KG1 (cell line): ENCODE measurements at places on chromosomes 5 and 9.

GRCh38 chr5:124596595-124597421, 149.6 kb downstream of the ZNF608 start:
- DNase-seq: no peak

DNA sequence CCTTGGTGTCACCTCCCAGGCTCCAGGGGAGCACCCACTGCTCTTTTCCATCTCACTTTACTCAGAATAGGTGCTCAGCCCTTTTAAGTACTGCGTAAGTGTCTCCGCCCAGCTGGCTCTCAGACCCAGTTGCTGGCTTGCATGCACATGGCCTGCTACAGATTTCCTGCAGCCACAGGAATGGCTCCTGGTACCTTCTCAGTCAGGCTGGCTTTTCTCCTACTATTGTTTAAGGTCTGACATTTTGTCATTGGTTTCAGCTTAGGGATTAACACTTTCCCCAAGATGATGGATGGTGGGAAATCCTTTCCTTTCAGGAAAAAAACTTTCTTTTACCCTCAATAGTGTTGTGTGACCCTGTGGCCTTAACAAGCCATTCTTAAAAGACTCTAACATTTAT, 1652.3 kb upstream of the WWC1 start:
- no peak for DNase-seq

- DNase-seq: no peak
Measured at GRCh38 chr9:105188746-105189145, 55.7 kb upstream of the SLC44A1 start.

GRCh38 chr5:42759456-42759855, 2.8 kb downstream of the CCDC152 start:
- DNase-seq: no peak

DNA sequence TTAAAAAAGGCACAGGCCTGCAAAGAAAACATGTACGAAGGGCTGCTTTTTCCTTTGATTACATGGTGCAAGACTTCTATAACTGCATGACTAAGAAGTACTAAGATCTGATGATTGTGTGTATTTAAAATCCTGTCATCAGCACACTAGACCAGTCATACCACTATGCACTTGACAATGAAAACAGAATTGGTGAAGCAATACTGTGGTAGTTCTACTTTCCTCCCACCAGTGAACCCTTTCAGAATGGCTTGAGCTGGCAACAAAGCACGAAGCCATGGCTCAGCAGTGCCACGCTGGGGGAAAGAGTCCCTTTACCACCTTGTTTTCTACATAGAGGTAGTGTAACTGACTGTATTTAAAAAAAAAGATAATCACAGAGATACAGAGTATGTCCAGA, 49.0 kb upstream of the POU5F2 start:
- DNase-seq: no peak

- DNase-seq: no peak
Measured at GRCh38 chr9:96484521-96484931, 34.6 kb downstream of the HABP4 start.

DNA sequence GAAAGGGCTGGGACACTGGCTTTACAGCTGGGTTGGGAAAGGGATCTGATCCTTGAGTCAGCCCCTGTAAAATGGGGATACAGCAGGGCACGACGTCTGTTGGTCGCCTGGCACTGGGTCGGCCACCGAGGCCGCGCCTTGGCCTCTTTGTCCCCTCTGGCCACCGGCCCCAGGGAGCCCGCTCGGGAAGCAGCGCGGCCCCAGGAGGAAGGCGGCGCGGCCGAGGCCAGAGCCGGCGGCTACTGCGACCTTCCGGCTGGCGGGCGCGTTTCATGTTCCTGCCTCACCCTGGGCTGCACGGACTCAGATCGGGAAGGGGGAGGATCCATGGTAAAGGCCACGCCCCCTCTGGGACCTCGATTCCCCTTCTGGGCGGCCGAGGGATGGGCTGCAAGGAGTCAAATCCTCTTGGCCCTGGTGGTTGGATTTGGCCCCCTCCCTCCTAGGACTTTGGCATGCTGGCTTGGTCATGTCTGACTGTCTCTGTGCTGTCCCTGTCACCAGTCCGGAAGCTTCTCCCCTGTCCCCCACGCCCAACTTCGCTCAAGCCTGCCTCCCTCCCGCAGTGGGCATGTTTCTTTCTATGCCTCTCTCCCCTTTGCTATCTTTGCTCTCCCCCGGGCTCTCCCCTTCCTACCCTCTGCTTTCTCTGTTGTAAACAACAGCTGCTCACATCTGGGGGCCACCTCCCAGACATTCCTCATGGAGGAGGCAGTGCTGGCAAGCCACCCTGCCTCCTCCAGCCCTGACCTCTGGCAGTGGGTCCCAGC, 25.8 kb downstream of the FPGS start:
- DNase-seq: no peak

GRCh38 chr9:89845862-89846261, 241.1 kb downstream of the GADD45G start:
- no peak for DNase-seq

GRCh38 chr9:112049811-112050516, 125.1 kb downstream of the SUSD1 start:
- no peak for DNase-seq

- DNase-seq: no peak
Measured at GRCh38 chr5:121503111-121503840, 348.4 kb upstream of the FTMT start.

DNA sequence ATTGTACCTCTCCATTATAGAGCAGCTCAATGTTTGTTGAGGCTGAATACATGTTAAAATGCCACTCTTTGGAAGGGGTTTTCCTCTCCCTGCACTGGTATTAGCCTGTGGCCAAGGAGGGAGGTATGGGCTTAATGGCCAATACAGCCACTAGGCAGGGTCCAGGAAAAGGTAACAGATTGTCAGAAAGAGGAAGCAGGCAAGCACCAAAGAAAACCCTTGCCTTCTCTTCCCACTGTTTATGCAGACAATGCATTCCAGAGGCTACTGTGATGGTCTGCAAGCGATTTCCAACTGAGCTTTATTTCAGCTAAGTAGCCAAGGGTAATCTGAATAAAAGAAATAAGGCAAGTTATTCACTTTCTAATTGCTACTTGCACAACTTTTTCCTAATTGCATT, 95.3 kb upstream of the SLC27A6 start:
- DNase-seq: no peak

DNA sequence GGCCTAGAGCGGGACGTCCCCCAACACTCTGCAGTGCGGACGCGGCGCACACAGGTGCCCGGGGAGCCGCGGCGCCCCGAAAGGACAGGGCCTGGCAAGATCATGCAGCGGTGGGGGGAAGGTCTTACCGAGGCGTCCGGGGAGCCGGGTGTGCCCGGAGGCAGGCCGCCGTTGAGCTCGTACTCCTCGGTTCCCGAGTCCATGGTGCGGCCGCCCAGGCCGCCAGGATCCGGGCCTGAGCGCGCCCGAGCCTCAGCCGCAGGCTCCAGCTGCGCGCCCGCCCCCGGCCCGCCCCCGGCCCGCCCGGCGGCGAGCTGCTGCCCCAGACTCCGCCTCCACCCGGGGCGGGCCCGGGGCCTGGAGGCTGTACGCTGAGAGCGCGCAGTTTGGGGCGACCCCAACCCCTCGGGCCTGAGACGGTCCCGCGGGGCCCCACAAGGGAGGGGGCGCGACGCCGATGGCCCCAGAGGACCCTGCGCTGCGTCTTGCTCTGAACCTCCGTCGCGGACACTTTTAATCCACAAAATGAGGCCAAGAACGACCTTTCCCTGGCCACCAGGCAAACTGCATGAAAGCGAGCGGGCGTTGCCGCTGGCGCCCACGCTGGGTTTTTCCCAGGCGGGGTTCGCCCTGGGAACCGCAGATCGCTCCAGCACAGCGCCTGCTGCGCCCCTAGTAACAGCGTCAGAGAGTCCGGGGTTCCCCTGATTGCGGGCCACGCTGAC, at the start of gene NINJ1:
TSS of gene NINJ1 (minus strand) at position 237 of the 725 bp plus-strand sequence. CDS start at position 203, 34 bp downstream.
- no peak for DNase-seq

DNA sequence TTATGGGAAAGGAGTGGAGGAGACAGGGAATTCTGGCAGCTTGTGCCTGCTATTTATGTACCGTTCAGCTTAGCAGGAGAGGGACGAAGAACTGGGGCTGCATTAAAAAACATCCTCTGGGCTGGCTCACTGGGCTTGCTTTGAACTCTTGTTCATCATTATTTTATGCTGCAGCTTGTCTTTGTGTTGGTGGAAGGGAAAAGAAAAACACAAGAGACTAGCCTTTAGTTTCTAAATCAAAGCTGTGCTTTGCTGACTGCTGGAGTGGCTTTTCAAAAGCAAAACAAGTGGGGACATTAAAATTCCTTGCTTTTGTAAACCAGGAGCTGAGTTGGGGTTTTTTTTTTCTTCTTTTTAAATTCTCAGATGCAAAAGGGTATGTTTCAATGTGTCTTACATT, 5.9 kb upstream of the RGMB start:
- no peak for DNase-seq

- DNase-seq: no peak
Measured at GRCh38 chr5:170342153-170342725, 44.7 kb upstream of the LCP2 start.

DNA sequence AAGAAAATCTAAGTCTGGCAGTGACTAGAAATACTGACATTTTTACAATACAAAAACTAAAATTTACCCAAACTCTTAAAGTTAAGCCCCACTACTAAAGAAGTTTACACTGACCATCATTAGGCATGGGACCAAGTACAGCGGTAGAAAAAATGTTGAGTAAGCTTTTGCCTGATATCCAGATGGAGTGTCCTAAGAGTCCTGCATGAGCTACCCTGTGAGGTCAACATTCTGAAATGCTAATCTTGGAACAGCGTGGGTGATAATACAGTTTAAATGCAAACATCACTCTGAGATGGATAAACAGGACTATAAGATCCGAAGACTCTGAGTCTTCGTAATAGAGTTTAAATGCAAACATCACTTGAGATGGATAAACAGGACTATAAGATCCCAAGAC, 189.7 kb downstream of the DCP2 start:
- DNase-seq: no peak

- no peak for DNase-seq
Measured at GRCh38 chr5:124895236-124895635, 148.8 kb upstream of the ZNF608 start.

DNA sequence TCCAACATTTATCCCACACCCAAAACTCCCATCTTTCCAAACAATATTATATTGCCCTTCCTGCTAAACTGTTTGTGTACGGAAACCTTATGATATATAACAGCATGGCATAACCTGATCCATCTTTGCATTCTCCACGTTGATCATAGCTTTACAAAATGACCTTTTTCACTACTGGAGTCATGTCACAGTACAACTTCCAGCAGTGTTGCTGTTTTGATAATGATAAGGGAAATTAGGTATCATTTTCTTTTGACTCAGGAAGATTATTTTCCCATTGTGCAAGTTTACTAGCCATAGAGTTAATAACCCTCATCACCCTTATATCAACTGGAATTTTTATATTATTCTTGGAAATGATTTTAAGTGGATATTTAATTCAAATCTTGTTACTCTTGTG, 57.5 kb downstream of the SH3GL2 start:
- DNase-seq: no peak

DNA sequence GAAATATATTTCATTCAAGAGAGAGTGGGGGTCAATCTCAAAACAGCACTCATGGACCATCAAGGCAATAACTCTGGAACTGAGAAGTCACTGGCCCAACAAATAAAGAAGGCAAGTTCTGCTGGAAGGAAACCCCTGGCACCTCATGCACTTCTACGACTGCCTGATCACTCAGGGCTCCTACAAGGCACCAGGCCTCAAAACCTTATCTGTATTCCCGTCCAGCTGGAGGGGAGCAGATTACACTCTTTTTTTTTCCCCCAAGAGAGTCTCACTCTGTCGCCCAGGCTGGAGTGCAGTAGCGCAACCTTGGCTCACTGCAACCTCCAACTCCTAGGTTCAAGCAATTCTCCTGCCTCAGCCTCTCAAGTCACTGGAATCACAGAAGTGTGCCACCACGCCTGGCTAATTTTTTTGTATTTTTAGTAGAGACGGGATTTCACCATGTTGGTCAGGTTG, 49.9 kb downstream of the P4HA2 start:
- DNase-seq: no peak

DNA sequence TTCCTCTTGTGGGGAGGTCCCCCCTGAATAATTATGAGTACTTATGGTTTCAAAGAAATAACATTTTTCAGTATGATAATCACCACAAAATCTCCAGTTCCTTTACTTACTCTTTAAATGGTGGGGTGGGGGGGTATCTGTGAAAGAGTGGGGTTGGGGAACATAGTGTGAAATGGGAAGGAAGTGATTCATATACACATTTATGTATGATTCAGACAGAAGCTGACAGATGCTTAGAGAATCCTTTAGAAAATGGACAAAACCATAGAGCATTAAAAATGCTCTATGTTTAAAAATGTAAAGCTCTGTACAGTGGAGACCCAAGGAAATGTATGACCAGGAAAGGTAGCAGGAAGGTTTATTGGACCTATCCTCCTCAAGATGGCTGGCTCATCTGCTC, 267.5 kb upstream of the GRIA1 start:
- no peak for DNase-seq

DNA sequence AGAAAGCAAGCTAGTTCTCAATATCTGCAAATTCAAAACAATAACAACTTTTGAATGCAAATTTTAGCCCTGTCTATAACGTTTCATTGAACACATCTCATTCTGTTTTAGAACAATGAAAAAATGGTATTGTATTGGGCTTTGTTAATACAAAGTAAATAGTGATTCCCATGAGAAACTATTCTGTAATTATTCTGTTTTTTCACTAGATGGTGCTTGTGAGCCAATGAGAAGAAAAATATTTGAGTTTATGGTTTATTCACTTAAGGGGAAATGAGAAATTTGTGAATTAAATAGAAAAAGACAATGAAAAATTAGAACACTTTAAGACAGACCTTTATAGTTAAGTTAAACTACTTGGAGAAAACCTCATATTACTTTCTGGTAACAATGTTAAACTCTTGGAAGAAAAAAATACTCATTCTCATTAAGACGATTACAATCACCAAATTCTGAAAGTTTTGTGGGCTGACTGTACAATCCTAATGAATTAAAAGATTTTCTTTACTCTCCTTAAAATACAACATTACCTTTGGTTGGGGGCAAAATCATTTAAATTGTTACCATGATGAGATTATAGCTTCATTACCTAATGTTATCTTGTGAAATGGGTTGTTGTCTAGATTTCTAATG, 127.0 kb downstream of the NNT start:
- DNase-seq: peak; percentile 15

- no peak for DNase-seq
Measured at GRCh38 chr9:99459919-99460318, 237.8 kb downstream of the SEC61B start.

DNA sequence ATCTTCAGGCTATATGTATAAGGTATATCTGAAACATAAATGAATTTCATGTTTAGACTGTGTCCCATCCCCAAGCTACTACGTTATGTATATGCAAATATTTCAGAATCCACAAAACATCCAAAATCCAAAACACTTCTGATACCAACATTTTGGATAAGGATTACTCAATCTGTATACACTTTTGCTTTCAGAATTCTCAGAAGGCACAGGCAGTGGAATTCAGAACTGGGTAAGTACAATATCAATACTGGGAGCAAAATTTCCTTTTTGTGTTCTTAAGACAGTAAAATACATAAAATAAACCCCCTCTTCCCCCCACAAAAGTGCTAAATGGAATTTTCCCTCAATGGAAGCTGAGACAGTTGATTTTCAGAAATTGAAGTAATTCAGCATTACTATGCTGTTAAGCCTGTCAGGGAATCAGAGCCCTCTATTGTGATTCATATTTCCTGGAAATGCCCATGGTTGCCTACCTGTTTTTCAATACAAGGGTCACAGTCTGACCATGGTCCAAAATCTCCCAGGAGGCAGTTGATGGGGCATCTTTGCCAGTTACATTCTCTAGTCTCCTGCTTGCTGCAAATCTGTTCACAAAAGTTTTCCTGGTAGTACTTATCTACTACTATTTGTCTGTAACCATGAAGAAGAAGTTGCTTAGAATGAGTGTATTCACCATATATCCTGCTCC, 12.1 kb downstream of the C6 start:
- DNase-seq: no peak

GRCh38 chr9:133737071-133737773, 930 bp downstream of the SARDH start:
- DNase-seq: no peak
